ENCODE measurements at places on chromosomes 7 and 10. TPM values are rescaled to one million over a fixed set of nuclear protein-coding genes. Genes with fewer than 3 reads are reported as not detected.

DNA sequence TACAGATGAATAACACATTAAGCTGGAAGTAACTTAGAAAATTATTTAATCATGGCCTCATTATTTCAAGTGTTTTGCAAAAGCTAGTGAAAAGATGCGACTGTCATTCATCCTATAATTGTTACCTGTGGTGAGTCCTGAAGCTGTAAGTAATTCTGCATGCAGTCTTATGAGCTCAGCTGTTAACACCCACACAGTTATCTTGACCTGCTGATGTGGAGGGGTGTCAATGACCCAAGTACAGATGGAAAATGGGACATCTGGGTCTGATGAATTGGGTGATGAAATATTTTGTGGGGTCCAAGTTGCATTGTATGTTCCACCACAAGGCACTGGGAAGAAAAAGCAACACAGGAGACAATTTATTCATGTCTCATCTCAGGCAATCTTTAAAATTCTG is 68.9 kb downstream of the OR13A1 start:
- DNase-seq, result no peak

DNA sequence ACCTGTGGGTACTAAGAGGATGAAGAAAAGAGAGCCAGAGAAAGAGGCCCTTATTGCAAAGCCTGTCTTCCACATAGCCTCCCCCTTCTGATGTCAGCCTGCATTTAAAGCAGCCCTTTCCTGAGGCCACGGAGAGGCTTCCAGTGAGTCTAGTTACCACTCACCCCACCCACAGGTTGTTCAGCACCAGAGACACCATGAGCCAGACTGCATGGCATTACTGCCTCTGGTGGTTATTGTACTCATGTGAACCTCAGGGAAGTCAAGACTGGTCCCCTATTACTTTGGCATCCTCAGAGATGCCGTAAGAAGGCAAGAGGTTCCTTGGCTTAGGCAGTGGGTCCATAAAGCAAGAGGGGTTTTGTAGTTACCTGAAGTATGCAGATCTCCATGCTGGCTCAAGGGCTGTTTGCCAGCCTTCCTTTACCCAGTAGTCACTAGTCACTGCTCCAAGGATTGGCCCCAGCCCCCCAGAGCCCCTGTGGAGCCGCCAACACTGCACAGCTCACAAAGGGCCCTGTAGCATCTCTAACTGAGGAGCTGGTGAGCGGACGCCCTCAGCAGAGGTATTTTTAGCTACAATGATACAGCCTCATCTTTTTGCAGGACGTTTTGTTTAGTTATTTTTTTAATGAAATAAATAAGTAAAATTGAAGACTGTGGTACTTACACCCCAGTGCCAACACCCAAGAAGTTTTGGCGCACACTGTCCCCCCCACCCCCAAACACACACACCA is 20.7 kb downstream of the LRRC4 start:
- DNase-seq, result no peak

GRCh38 chr10:123021517-123021916 is 12.7 kb downstream of the ACADSB start:
- DNase-seq, result no peak

DNA sequence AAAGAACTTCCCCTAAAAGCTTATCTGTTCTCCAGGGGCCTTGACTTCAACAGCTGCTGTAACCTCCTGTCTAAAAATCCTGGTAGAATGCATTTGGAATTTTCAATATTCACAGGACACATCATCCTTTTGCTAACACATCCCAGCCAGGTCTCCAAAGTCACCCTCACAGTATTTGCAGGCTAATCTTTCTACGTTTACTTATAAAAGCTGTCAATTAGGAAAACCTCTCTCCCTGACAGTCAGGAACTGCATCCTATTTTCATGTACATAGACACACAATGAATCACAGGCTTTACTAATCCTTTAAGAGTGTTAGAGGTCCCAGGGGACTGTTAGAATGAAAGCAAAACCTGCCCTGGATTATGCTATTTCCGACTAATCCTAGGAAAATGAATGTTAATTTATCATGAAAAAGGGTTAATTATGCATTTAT is 102.2 kb downstream of the GFRA1 start:
- no peak for DNase-seq

DNA sequence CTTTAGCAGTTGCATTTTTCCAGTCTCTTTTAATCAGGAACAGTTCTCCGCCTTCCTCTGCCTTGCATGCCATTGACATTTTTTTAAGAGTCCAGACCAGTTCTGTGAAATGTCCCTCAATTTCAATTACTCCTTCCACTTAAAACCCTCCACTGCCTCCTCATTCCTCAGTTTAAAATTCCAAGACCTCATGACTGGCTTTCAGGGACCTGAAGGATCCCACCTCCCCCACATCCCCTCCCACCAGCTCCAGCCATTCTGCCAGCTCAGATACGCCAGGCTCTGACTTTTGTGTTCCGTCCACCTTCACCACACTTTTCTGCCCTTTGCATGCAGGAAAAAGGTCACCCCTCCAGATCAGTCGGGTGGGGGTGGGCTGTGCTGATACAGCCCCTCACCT is 8.7 kb downstream of the TNRC18 start:
- no peak for DNase-seq

GRCh38 chr7:95246831-95247370 is 77.4 kb downstream of the PON1 start:
- no peak for DNase-seq

Gene RSPH10B2
- 1.7 TPM for total RNA-seq

Gene CNTNAP2
- total RNA-seq, result 0.94 TPM

Gene NFKB2
- 75.2 TPM for total RNA-seq

Gene MRLN
- not detected for total RNA-seq

Gene PNLIPRP2
- 0.60 TPM for total RNA-seq
